ENCODE measurements at places on chromosomes 12 and 14.

- DNase-seq, result no peak
Observed at GRCh38 chr14:55117803-55118441, 11.1 kb upstream of the LGALS3 start.

DNA sequence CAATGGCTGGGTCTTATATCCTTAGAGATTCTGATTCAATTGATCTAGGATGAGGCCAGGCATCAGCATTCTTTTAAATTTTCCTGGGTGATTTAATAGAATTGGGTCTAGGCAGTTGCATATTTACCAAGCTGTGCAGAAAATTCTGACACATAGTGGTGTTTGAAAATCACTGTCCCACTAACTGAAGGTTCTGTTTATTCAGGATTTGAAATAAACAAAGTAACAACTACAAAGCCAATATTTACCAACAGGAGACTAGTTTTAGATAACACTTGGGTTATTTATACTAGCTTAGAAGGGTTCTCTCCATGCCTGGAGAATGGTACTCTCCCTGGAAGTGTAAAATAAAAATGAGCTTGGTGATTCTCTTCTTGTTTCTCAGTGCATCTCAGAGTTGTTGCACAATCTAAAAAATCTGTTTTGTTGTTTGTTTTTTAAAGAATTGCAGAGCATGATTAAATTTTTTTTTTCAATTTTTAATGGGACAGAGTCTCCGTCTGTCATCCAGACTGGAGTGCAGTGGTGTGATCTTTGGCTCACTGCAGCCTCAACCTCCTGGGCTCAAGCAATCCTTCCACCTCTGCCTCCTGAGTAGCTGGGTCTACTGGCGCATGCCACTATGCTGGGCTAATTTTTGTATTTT is 16.9 kb downstream of the BEST3 start:
- no peak for DNase-seq

DNA sequence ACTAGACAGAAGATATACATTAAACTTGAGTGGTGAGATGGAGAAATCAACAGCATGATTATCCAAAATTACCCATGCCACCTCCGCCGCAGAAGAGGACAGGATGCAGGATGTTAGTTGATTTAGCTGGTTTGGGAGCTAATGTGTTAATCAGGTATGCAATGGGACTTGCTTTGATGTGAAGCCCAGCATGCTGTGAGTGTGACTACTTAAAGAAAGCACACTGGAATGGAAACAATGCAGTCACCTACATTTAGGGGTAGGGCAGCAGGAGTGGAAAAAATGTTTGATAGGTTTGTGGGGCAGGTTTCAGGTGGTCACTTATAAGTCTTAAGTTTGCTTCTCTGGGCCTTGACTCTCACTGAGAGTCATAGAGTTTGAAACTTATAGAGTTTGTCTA is 170.0 kb upstream of the DAAM1 start:
- no peak for DNase-seq

DNA sequence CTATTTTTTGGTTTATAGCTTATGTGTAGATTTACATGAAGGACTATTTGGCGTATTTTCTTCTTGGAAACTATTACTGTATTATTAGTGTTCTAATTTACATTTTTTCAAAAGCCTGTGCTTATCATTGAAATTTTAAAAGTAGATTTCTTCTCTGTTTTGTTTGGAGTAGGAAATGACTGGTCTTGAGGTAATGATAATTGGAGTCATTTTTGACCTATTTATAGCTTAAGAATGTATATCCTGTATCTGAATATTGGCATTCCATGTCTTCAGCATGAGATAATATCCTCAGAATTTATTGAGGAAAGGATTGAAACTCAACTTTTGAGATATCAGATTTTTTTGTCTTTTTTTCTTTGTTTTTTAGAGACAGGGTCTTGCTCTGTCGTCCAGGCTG is 193.4 kb downstream of the ERC1 start:
- no peak for DNase-seq
